ENCODE measurements at places on chromosomes 3 and 15. TPM values are rescaled to one million over a fixed set of nuclear protein-coding genes. Genes with fewer than 3 reads are reported as not detected.

Gene NDN
- 23.1 TPM for polyA plus RNA-seq

Gene RLBP1
- not detected for polyA plus RNA-seq

Gene DNASE1L3
- 0.95 TPM for polyA plus RNA-seq

Gene TMCO5A
- not detected for polyA plus RNA-seq

Gene RTP3
- not detected for polyA plus RNA-seq

Gene CYP1A2
- not detected for polyA plus RNA-seq

Gene EXD1
- polyA plus RNA-seq = not detected

Gene MUSTN1
- polyA plus RNA-seq = 2.9 TPM

Gene SLC2A2
- not detected for polyA plus RNA-seq

Gene TP53BP1
- 8.6 TPM for polyA plus RNA-seq

Gene ADCY5
- polyA plus RNA-seq = 6.0 TPM

Gene TM4SF18
- 5.4 TPM for polyA plus RNA-seq

Gene SLTM
- 38.0 TPM for polyA plus RNA-seq

Gene RGMA
- polyA plus RNA-seq = 21.0 TPM

Gene ZNF717
- polyA plus RNA-seq = 2.4 TPM

Gene SATB1
- 14.6 TPM for polyA plus RNA-seq

Gene CFAP100
- polyA plus RNA-seq = not detected

Gene SRGAP3
- 1.7 TPM for polyA plus RNA-seq

Gene GAP43
- 0.38 TPM for polyA plus RNA-seq

Gene CYP11A1
- polyA plus RNA-seq = 0.55 TPM

Gene BOC
- polyA plus RNA-seq = 8.9 TPM

Gene XRN1
- 4.4 TPM for polyA plus RNA-seq

Gene TFRC
- 16.2 TPM for polyA plus RNA-seq

Gene AMT
- polyA plus RNA-seq = 14.6 TPM

Gene COL6A6
- 0.10 TPM for polyA plus RNA-seq

Gene MAP6D1
- polyA plus RNA-seq = 0.70 TPM

Gene OCA2
- not detected for polyA plus RNA-seq

Gene DISP2
- 0.24 TPM for polyA plus RNA-seq

Gene IL17RB
- polyA plus RNA-seq = 0.22 TPM

Gene MORC1
- polyA plus RNA-seq = not detected

Gene FOXL2
- polyA plus RNA-seq = not detected

Gene SERPINI2
- 364 TPM for polyA plus RNA-seq

Gene SHC4
- 0.09 TPM for polyA plus RNA-seq

Gene POLQ
- 0.06 TPM for polyA plus RNA-seq

Gene LYZL4
- polyA plus RNA-seq = not detected

Gene SERINC4
- polyA plus RNA-seq = 0.44 TPM

Gene PAQR9
- 0.13 TPM for polyA plus RNA-seq

Gene GOLGA8J
- polyA plus RNA-seq = 0.21 TPM

Gene DPH6
- 7.7 TPM for polyA plus RNA-seq

Gene POLR2M
- polyA plus RNA-seq = 81.0 TPM

Gene ZNF35
- polyA plus RNA-seq = 4.9 TPM

Gene COLQ
- 3.4 TPM for polyA plus RNA-seq

Gene SCAANT1
- not detected for polyA plus RNA-seq

Gene ZNF660
- 0.70 TPM for polyA plus RNA-seq

Gene TMPRSS7
- 0.04 TPM for polyA plus RNA-seq

Gene MCF2L2
- polyA plus RNA-seq = 0.22 TPM

Gene GPR156
- polyA plus RNA-seq = 0.11 TPM

Gene LDHAL6B
- polyA plus RNA-seq = 0.03 TPM

Gene RBM6
- 39.5 TPM for polyA plus RNA-seq

Gene BLM
- polyA plus RNA-seq = 0.97 TPM

Gene AP3B2
- 0.70 TPM for polyA plus RNA-seq

Gene KCNMB2
- polyA plus RNA-seq = 1.8 TPM

Gene CADM2
- 2.5 TPM for polyA plus RNA-seq
